ENCODE measurements at places on chromosomes 2 and 18.

DNA sequence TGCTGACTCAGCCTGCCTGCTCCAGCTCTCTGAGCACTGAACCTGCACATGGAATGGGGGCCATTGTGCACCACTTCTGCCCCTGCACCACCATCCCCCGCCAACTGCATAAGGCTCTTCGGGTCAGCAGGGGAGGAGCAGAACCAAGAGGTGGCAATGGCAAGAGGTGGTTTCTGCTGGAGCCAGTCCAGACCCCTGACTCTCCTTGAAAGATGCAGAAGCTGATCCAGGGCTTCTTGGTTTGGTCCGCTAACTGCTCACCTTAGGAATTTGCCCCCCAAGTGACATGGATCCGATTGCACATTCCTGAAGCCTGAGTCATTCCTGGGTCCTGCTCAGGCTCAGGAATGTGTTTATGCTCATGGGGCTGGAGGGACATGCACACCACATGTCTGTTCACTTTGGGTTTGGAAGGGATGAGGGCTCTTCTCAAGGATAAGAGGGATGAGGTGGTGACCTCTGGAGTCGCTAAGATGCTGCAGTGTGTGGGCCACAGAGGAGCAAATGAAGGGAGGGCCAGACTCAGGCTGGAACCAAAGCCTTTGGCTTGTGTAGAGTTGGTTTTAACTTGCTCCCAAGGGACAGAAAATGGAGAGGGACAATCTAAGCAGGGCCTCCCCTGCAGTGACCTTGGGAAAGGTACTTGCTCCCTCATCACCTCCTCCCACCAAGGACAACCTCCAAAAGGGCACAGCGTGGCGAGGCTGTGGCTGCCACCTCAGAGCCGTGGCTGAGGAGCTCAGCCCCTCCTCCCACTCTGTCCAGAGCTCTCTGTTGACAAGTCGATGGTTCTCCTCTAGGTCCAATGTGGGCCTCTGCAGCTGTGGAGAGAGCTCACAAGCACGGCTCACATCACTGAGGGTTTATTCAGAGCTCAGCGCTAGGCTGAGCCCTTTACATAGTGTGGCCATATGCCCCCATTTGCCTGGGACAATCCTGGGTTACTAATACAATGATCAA lies 66.2 kb downstream of the HS1BP3 start:
- no peak for DNase-seq

GRCh38 chr2:122663620-122664019 lies 908.2 kb downstream of the TSN start:
- no peak for DNase-seq

DNA sequence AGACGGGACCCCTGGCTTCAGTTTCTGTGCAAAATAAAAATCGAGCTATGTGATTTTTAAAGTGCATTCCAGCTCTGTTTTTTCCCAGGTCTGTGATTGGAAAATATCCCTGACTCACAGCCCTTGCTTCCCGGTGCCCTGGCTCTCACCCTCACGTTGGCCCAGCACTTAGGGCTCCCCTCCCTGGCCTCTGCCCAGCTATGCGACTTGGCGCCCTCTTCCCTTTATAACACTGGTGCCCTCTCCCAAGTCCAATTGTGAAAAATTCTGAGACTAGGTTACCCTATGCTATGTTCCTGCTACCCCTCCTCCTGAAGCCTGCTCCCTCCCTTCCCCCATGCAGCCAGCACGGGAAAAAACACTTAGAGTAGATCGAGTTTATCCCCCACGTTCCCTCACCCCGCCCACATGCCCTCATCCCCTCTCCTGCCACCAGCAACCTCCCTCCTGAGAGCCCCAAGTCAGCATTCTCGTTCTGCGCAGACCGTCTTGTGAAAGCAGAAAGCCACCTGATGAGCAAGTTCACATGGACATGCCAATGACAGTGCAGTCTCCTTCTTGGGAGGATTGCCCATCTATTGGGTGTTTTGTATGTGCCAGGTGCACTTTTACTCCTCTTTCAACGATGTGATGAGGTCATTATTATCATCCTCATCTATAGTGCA lies 228.8 kb downstream of the VAPA start:
- DNase-seq, result no peak

DNA sequence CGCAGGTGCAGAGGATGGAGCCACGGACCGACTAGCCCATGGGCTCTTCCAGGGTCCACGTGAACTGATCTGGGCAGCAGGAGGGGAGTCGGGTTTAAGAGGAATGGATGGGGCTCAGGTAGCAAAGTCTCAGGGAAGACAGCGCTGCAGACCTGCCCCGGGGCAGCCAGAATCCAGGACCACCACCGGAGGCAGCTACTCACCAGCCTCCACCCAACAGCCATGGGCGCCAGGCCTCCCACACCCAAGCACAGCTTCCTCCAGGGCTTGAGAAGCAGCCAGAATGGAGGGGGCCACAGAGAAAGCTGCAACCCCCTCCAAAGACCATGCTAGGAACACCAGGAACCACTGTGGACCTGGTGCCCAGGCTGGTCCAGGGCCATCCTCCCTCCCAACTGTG lies 164.3 kb downstream of the TWIST2 start:
- no peak for DNase-seq

DNA sequence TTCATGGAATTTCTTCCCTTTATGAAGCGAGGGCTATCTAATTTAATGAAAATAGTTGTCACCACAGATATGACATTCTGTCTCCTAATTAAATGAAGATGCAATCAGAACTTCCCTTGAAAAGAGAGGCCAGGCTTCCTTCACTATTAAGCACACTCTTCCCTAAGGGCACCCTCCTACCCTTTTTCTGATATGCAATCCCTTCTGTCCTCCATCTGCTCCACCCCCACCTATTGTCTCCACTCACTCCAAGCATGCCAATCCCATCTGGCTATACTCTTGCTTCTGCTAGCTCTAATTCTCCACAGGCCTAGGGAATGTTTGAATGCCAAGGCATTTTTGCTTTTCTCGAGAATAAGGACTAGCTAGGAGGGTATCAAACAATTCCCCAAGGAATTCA lies 818.4 kb upstream of the FSHR start:
- DNase-seq, result no peak

- DNase-seq, result no peak
Measured at GRCh38 chr2:78941751-78942150, 83.8 kb upstream of the REG3G start.

- DNase-seq, result no peak
Measured at GRCh38 chr18:48627216-48627615, 88.4 kb downstream of the CTIF start.

DNA sequence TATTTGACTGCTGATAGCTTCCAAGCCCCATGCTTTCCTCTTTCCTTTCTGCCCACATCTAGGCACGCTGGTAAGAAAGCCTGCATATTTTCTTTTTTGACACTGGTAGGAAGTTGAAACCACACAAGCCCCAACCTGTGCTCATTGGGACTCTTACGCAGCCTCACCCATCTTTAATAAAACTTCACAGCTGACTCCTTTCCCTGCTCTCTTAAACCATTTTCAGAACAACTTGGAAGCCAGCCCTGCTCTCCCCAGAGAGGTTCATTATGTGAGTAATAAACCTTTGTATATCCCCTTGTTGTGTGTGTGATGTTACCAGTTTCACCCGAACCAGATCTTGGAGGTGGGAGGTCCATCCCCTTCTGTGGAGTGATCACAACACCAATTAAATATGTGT lies 268.4 kb downstream of the GPD2 start:
- DNase-seq, result no peak

DNA sequence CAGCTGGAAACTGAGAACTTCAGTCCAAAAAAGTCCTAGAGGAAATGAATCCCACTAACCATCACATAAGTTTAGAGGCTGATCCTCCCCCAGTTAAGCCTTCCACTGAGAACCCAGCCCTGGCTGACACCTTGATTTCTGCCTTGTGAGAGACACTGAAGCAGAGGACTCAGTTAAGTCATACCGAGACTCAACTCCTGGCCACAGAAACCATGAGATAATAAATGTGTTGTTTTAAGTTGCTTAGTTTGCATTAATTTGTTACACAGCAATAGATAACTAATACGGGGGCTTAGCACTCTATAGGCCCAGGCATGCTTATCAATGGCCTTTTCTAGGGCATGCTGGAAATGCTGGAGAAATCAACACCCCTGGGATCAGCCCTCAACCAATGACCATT lies 3.4 kb upstream of the ADD2 start:
- DNase-seq, result no peak

DNA sequence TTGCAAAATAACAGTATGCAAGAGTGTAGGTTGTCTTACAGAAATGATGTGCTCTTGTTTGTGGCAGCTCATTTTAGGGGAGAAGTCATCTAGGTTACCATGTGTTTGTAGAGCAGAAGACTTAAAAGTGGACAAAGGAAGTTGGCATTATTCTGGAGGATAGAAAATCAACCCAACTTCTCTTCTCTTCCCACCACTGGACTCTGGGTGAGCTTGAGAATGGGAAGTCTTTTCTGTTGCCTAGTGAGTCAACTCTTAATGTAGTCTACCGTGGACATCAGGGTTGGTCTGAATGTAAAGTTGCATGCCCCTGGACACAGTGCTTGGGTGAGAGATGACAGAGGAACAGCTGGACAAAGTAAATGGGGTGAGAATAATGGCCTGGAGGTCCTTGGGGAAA lies 98.3 kb downstream of the FMNL2 start:
- no peak for DNase-seq

DNA sequence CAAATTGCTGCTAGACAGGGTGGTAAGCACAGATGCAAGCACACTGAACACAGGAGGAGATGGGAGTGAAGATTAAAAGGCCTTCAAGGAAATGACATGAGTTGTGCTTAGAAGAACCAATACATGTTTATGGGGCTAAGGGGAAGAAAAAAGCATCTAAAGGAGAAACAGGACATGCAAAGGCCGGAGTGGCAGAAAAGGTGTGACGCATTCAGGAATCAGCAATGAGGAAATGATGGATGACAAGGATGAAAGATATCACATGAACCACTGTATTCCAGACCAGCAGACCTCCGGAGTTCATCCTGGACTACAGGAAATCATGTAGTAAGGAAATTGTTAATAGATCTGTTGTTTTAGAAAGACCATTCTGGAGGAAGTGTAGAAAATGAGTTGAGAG lies 42.8 kb downstream of the PPP4R1 start:
- no peak for DNase-seq

- DNase-seq, result no peak
Measured at GRCh38 chr2:16774091-16774490, 108.5 kb upstream of the CYRIA start.

DNA sequence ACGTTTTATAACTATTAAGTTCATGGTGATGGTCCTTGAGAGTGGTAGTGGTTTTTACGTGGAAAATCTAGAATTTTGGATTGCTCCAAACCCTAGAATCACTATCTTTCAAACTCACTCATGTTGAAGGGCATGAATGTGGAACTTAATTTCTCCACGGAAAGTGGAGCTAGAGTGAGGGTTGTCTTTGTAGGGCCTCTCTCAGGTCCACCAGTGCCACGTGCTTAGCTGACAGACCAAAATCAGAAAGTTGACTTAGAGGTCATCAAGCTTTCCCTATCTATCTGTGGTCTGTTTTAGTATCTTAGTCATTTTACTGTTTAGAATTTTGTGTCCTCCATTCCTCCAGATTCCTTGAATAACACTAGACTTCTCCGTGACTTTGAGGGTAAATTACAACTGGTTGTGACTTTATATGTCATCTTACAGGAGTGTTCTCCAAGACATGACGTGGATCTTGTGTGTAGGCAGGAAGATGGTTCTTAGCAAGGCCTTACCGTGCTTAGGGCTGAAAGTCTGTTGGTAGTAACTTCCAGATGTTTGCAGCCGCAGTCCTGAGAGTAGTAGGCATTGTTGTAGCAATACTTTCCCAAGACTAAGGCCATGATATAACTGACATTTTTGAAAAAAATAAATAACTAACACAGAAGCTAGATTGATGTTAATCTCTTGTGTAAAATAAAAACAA lies 26.8 kb downstream of the DIS3L2 start:
- no peak for DNase-seq

GRCh38 chr2:237551071-237551574 lies 15.3 kb upstream of the PRLH start:
- DNase-seq, result no peak

DNA sequence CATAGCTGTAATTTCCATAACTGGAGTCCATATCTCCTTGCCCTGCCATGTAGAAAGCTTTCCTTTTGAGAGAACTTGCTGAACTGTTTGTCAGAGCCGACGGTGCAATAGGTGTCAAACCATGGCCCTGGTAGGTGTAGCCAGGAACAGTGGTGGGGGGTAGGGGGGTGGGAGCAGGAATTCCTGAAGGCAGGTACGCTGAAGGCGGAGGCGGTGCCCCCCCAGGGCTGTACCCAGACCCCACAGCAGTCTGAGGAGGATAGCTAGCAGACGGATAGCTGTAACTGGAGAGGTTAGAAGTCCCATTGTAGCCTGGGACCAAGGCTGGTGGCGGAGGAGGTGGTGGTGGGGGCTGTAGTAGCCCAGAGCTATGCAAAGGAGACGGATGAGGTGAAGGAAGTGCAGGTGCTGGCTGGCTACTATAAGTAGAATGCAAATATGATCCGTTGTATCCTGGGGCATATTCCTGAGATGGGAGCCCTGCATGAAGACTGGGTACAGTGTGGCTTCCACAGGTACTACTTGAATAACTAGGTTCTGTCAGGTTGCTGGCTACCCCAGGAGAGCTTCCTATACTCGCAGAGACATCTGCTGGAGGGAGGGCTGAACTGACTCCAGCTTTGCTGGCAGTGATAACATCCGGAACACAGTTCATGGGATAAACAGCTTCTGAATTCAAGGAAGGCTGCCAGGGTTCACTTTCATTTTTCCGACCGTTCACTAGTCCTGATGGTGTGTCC lies 124.8 kb downstream of the FIGN start:
- DNase-seq, result no peak

- DNase-seq, result no peak
Measured at GRCh38 chr18:70973626-70974025, 684.8 kb downstream of the SOCS6 start.

DNA sequence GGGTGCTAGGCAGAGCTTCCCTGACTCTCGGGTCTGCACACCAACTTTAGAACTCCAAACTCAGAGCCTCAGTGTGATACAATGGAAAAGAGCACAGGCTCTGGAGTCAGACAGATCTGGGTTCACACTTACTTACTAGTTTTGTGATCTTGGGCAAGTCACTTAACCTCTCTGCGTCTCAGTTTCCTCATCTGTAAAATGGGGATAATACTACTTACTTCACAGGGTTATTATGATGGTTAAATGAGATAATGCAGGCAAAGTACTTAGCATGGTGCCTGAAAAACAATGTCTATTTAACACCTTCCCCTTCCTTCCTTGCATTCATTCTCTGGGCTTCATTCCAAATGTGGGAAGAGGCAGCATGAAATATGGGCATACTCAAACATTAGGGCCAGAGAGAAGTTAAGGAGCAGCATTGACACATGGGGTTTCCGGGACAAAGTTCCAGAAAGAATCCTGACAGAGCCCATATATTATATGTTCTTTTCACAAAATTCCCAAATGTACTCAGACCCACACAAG lies 13.3 kb downstream of the DNAJC27 start:
- DNase-seq, result no peak

DNA sequence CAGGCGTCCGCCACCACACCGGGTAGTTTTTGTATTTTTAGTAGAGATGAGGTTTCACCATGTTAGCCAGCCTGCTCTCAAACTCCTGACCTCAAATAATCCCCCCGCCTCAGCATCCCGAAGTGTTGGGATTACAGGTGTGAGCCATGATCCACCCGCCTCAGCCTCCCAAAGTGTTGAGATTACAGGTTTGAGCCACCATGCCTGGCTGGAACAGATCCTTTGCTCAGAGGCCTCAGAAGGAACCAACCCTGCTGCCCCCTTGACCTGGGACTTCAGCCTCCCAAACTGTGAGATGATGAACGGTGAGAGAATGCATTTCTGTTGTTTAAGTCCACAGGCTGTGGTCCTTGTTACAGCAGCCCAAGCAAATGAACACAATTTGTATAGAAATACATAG lies 67.0 kb downstream of the NCAPH start:
- DNase-seq, result no peak

Data from activated naive CD4-positive, alpha-beta T cell (primary cell).